ENCODE measurements at places on chromosomes 12 and 14.

DNA sequence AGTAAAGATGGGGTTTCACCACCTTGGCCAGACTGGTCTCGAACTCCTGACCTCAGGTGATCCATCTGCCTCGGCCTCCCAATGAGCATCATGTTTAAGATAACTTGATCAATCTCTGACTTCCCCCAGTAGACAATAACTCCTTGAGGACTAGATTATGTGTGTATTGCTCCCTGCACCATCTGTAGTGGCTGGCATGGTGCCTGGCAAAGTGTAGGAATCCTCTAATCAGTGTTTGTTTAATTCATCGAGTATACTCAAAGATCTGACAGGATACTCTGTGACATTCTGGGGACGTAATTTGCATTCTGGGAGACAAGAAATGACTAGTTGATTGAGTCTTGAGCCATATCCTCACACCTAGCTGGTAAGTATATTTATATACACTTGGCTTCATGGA is 873.5 kb upstream of the TMEM132C start:
- no peak for DNase-seq

GRCh38 chr12:102642199-102642598 is 161.8 kb upstream of the IGF1 start:
- no peak for DNase-seq

- no peak for DNase-seq
Observed at GRCh38 chr12:44960856-44961255, 84.7 kb upstream of the NELL2 start.

GRCh38 chr12:9673404-9674225 is 4.1 kb downstream of the CLEC2D start:
- DNase-seq: no peak

GRCh38 chr12:109170324-109170723 is 53.9 kb downstream of the ACACB start:
- no peak for DNase-seq

GRCh38 chr14:83271663-83272062 is 1738.0 kb upstream of the SEL1L start:
- DNase-seq: no peak

GRCh38 chr12:58066296-58066695 is 124.9 kb downstream of the ATP23 start:
- DNase-seq: no peak

Data from stimulated activated CD8-positive, alpha-beta memory T cell treated with anti-CD3 and anti-CD28 coated beads, Interleukin-4, amount 100 ng/mL, for 1 hour (primary cell).